ENCODE measurements at places on chromosomes 2 and 18. TPM values are rescaled to one million over a fixed set of nuclear protein-coding genes. Genes with fewer than 3 reads are reported as not detected.

The CXCR2 gene
- total RNA-seq: not detected

The MEP1B gene
- total RNA-seq: 0.09 TPM

The CPO gene
- not detected for total RNA-seq

The E2F6 gene
- total RNA-seq: 14.5 TPM

The APCDD1 gene
- total RNA-seq: not detected

The TDRD15 gene
- not detected for total RNA-seq

The PLCD4 gene
- 1.3 TPM for total RNA-seq

The HOXD3 gene
- 9.1 TPM for total RNA-seq

The RAD51AP2 gene
- total RNA-seq: not detected

The TRIM54 gene
- total RNA-seq: 1.3 TPM

The REEP1 gene
- total RNA-seq: 17.7 TPM

The CHRNG gene
- total RNA-seq: not detected

The SAG gene
- total RNA-seq: not detected

The TMEM17 gene
- 2.1 TPM for total RNA-seq

The GAL3ST2 gene
- total RNA-seq: not detected

The LAMA3 gene
- total RNA-seq: 13.4 TPM

The MDH1B gene
- 0.11 TPM for total RNA-seq

The NEU2 gene
- total RNA-seq: not detected

The TTC31 gene
- total RNA-seq: 8.3 TPM

The RAX gene
- total RNA-seq: not detected

Data from dermis lymphatic vessel endothelial cell (primary cell).